Fibroblast of the aortic adventitia (primary cell): ENCODE measurements at places on chromosomes 16 and 17.

GRCh38 chr16:89993971-89994370 is 25.3 kb downstream of the DBNDD1 start:
- DNase-seq, result no peak

GRCh38 chr16:85850344-85850880 is 48.5 kb upstream of the IRF8 start:
- DNase-seq, result no peak

GRCh38 chr16:54996186-54996585 is 65.5 kb downstream of the IRX5 start:
- DNase-seq, result no peak

DNA sequence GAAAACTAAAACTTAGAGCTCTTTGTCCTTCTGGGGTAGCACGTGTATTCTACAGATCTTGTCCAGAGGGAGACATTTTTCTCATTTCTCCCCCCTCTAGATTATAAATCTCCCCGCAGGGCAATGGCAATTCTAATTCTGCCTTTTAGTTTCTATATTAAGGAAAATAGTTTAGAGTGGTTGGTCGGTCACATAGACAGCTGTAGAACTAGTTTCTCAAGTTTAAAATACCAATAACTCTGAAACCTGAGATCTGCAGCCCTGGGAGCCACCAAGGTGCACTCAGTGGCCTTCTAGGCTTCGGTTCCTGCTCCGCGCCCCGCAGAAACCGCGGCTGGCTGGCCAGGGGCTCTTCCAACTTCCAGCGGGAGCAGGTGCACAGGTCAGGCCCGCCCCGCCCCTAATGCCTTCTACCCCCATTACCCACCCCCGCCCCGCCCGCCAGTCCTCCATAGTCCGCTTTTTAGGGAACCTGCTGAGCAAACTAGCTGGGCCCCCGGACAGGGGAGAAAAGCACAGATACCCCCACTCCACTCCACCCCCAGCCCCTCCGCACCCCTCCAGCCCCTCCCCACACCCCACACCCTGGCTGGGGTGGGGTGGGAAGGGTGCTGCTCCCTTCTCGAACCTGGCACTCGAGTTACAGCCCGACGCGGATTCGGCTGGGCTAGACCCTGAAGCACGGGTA is 431 bp downstream of the SLFN11 start:
- peak; percentile 33 for DNase-seq

GRCh38 chr16:71794943-71795342 is 13.7 kb downstream of the AP1G1 start:
- DNase-seq, result no peak

GRCh38 chr17:61280338-61280737 is 119.3 kb upstream of the TBX2 start:
- no peak for DNase-seq

DNA sequence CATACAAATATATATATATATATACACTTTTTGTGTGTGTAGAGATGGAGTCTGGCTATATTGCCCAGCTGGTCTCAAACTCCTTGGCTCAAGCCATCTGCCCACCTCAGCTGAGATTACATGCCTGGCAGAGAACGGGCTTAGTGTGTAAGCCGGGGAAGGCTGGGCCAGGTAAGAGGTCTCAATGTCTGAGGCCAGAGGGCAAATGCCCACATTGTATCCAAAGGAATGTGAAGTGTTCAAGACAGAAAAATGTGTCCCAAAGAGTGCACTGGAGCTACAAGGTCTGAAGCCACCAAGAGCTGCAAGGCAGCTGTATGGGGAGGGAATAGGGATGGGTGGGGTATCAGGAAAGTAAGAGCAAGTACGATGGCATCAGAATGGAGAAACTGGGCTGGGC is 8.8 kb downstream of the CD2BP2 start:
- no peak for DNase-seq

DNA sequence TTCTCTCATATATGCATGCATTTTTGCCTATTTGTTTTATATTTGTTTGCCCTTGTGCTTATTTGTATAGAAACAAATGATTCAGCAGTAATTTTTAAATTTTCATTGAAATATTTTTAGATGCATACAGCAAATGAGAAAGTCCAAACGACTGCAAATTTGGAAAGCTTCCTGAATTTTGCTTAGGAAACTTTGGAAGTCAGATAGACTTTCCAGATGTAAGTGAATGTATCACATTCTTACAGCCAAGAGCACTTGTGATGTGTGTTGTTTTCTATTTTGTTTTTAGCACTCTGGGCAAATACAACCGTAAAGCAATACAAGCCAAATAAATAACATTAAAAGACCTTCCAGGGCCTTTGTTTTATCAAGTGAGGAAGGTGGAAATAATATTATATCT is 680.8 kb upstream of the CDH8 start:
- no peak for DNase-seq

DNA sequence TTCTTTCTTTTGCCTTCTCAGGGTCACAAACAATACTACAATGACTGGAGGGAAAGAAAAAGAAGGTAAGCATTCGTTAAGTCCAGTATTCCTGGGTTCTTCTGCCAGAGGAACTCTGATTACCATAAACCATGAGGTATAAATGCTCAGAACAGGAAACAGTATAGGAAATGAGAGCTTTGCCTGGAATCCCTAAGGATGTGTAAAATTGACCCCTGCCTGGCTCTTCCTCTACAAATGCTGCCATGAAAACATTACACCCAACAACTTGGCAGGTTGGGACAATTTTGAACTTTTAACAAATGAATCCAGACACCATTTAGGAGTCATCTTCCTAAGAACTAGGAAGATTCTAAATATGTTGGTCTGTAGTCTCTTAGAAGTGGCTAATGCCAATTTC is 173.8 kb downstream of the CDH11 start:
- no peak for DNase-seq

DNA sequence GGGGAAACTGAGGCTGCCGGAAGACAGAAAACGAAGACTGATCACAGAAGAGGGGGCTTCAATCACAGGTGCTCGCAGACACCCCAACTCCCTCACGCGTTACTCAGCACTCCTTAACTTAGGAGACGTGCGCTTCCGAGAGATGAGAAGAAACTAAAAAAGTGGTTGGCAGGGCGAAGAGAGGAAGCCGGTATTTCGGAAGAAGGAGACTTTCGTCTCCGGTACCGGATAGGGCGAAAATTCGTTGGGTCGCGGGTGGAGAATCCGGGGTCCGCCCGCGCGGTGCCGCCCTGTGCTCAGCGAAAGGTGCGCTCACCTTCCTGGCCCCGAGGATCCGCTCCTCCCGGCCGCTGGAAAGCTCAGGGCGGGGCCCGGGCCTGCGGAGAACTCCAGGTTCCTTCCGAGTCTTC is 917 bp upstream of the TBX2 start:
- DNase-seq, result peak; percentile 28

DNA sequence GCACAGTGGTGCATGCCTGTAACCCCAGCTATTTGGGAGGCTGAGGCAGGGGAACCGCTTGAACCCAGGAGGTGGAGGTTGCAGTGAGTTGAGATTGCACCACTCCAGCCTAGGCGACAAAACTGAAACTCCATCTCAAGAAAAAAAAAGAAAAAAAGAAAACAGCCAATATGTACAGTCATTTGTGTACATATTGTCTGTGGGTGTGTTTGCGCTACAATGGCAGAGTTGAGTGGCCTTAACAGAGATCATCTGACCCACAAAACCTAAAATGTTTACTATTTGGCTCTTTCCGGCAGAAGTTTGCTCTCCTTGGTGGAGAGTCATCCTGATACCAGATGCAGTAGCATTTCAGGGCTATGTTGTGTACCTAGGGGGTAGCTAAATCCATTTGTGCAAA is 57.9 kb downstream of the ARSG start:
- no peak for DNase-seq

DNA sequence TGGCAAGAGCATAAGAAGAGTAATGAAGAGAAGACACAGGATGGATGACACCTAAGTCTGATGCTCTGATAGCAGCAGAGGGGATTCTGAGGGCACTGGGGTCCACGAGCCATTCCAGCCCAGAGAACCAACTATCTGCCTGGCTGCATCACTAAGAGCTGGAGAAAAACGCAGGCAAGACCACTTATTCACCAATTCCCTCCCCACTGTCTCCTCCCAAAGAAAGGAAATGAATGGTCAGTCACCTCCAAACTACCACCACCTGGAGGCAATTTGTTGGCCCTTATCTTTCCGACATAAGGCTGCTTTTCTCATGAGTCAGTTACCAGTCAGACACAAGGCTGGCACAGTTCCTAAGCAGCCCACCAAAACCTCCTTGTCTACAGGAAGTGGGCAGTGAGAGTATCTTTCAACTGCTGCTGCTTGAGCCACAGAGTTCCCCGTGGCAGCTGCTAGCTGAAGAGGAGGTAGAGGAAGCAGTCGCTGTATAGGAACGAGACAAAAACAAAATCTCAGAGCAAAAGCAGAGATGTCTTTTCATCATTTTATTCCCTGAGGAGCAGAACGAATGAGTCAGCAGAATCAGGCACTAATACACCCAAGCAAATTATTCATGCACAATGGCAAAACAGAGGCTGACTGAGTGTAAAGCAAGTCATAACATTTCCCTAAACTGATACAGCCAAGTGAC is 111.1 kb downstream of the SMG6 start:
- peak; percentile 99 for DNase-seq

DNA sequence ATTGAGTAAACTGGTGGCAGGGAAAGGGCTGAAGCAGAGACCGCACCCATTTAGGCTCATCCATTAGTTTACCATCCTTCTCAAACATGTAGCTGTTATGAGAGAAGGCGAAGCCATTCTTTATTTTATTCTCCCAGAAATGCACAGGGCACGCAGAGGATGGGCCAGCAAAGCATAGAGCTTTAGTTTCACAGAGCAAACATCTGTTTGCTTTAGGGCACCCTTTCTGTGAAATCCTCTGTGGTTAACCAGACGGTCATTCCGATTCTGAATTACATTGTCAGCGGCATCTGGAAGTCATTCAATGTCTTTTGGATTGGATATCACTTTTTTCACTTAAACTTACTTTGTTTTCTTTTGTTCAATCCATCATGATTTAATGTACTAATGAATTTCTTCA is 96.0 kb downstream of the TOX3 start:
- no peak for DNase-seq

GRCh38 chr17:55931446-55931845 is 180.6 kb downstream of the PCTP start:
- no peak for DNase-seq

- DNase-seq, result no peak
Measured at GRCh38 chr17:49082231-49082630, 50.3 kb upstream of the B4GALNT2 start.

DNA sequence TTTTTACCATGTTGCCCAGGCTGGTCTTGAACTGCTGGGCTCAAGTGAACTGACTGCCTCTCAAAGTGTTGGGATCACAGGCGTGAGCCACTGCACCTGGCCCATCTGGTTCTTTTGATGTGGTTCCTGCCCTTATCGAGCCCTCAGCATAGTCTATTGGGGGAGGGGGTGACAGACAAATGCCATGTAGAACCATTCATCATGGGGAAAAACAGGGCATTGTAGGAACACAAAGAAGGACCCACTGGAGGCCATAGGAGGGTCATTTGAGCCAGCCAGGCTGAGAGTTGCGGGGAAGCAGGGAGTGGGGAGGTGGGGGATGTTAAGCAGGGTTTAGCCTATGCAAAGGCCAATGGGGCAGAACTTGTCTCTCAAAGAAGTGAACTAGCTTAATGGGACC is 11.9 kb downstream of the SEC14L5 start:
- DNase-seq, result no peak

DNA sequence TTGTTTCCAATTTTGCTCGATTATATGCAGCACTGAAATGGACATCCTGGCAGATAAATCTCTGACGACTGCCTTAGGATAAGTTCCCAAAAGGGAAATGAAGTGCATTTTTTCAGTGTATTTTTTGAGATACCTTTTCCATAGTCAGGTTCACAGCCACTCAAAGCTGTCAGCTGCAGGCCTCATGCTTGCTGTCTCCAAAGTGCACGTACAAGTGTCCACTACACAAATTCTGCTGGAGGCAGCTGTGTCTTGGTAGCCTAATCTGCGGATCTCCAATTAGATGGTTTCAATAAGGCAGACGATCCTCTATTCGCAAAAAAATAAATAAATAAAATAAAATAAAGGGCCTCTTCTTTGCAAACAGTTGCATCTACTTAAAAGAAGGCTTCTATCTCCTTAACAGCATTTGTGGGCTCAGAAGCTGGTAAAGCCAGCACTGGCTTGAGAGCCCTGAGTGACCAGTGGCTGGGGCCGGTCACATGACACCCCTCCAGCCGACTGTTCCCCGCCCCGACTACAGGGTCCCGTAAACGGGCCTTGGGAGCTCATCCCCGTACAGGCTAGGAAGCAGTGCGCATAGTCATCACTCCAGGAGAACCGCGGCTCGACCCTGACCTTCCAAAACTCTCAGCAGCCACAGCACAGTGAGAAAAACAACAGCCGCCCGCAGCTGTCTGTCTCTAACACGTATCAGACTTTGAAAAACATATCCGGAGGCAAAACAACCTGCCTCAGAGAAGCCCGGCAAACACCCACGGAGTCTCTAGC is 18.8 kb downstream of the RPH3AL start:
- DNase-seq, result peak; percentile 2

DNA sequence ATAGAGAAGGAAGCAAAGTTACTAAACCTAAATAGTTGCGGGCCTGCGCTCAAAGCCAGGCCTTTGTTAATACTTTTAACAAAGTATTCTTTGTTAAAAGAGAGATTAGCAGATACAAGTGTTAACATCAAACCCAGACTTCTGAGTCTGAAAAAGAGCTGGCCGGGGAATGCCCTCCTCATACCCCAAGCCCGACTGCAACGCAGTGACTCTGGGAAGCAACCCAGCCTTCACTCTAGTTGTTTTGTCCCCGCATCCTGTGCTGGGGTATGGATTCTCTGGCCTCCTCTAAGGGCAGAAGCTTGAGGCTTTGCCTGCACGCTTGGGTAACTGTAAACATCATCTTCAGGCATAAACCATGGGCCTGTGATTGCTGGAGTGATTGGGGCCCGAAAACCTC is 48.3 kb downstream of the ADCY7 start:
- no peak for DNase-seq

- DNase-seq, result no peak
Measured at GRCh38 chr16:79821911-79822310, 221.4 kb upstream of the MAF start.

DNA sequence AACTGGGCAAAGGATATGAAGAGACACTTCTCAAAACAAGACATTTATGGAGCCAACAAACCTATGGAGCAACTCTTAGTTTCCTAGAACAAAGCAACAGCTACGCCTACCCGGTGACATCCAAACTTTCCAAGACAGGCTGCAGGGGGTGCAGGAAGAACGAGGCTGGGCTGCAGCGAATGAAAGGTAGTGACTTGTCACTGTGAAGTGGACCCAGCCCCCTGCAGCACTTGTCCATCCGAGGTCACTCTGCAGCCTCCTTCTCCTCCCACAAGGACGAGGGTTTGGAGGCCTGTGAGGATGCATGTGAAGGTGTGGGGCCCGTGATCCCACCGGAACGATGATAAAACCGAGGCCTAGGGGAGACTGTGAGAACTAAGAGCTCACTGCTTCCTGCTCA is 192.6 kb upstream of the RPL38 start:
- DNase-seq, result no peak

DNA sequence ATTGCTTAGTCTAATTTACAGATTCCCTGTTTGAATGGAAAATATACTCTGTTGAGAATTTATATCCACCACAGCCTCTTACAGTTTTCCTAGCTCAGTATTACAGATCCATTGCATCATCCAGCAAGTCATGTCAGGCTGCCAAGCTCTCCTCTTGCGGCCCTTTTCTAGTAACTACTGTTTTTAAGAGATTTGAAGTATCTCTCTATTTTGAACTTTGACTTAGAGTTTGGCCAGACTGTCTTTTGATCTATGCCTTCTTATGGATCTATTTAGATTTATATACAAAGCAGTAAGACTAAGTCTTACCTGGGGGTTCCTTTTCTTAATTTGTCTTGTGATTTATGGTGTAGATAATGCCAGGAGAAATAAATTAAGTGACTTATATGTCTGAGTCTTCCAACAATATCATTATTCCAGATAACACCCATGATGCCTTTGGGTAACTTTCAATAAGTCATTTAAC is 53.1 kb upstream of the ABCC11 start:
- peak; percentile 96 for DNase-seq

GRCh38 chr17:75693500-75694481 is 26.7 kb downstream of the SAP30BP start:
- DNase-seq, result peak; percentile 45
